ENCODE measurements at places on chromosomes 11 and 22.

DNA sequence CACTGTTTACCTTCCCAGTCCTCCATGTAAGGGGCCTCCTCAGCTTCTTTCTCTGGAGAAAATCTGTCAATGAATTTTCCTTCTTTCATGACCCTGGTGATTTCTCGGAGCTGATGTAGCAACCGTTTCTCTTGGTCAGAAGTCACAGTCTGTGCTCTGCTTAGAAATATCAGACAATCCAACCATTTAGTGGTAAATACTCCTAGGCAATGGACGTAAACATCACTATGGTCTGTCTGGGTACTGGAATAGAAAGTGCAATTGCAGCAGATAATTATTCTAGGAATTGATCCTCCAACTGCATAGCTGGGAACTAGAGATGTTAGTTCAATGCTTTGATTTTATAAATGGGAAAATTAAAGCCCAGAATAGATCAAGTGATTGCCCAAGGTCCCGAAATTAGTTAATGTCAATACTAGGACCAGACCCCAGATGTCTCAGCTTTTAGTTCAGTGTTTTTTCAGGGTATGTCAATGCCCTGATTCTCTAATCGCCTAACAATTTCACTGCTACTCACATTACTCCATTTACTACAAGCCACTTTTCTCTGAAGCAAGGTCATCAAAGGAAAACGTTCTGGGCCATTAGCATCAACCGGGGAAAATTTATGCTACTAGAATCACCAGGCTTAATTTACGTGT, 42.1 kb downstream of the RIC3 start:
- DNase-seq, result no peak

- no peak for DNase-seq
Measured at GRCh38 chr22:20553947-20554741, 46.7 kb downstream of the MED15 start.

DNA sequence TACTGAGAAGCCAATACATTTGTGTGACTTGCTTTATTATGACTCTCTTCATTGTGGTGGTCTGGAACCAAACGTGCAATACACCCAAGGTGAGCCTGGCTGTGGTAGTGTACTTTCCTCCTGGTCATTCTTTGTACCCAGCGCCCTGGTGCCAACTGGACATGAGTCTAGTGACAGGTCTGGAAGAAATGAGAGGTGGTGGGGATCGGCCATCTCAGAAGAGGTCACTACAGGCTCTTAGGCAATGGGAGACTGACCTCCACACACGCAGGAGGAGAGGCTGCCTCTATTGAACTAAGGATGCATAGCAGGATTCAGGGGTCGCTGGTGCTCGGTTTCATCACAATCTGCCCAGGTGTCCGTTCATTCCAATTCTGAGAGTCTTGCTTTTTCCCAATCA, 56.4 kb upstream of the RTL6 start:
- no peak for DNase-seq

- peak; percentile 21 for DNase-seq
Measured at GRCh38 chr22:23984430-23984829, 4.5 kb downstream of the GSTT2 start.

- no peak for DNase-seq
Measured at GRCh38 chr22:40678493-40679248, 613 bp upstream of the MCHR1 start.

DNA sequence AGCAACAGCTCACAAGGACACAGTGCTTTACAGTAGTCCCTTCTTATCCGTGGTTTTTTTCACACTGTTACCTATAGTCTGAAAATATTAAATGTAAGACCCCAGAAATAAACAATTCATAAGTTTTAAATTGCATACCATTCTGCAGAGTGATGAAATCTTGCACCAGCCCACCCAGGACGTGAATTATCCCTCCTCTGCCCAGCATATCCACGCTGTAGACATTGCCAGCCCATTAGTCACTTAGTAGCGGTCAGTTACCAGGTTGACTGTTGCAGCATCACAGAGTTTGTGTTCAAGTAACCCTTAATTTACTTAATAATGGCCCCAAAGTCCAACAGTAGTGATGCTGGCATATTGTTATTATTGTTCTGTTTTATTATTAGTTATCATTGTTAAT, 3.6 kb downstream of the CLTCL1 start:
- DNase-seq, result no peak

All from GM23338 (cell line).